ENCODE measurements at places on chromosomes 16 and 17.
A peak's percentile ranks its signal among the peaks of the same experiment; 100 is the strongest.

- no peak for DNase-seq
Measured at GRCh38 chr16:58264007-58264406, 30.8 kb downstream of the PRSS54 start.

GRCh38 chr16:48067388-48067787, 88.4 kb downstream of the ABCC12 start:
- no peak for DNase-seq

DNA sequence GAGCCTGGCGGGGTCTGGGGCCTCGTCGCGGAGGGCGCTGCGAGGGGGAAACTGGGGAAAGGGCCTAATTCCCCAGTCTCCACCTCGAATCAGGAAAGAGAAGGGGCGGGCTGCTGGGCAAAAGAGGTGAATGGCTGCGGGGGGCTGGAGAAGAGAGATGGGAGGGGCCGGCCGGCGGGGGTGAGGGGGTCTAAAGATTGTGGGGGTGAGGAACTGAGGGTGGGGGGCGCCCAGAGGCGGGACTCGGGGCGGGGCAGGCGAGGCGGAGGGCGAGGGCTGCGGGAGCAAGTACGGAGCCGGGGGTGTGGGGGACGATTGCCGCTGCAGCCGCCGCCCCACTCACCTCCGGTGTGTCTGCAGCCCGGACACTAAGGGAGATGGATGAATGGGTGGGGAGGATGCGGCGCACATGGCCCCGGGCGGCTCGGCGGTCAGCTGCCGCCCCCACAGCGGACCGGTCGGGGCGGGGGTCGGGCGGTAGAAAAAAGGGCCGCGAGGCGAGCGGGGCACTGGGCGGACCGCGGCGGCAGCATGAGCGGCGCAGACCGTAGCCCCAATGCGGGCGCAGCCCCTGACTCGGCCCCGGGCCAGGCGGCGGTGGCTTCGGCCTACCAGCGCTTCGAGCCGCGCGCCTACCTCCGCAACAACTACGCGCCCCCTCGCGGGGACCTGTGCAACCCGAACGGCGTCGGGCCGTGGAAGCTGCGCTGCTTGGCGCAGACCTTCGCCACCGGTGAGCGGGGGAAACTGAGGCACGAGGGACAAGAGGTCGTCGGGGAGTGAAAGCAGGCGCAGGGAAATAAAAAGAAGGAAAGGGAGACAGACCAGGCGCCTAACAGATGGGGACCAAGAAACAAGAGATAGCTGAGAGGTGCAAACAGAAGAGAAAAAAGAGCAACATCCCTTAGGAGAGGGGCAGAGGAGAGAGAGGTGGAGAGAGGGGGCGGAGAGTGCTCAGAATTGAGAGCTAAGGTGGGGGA, at the start of gene PNMT:
PNMT (plus strand) TSS at position 509 of the 980 bp plus-strand sequence; CDS start at position 532, 23 bp downstream.
- no peak for DNase-seq

- no peak for DNase-seq
Measured at GRCh38 chr17:52024300-52024870, 134.1 kb downstream of the CA10 start.

DNA sequence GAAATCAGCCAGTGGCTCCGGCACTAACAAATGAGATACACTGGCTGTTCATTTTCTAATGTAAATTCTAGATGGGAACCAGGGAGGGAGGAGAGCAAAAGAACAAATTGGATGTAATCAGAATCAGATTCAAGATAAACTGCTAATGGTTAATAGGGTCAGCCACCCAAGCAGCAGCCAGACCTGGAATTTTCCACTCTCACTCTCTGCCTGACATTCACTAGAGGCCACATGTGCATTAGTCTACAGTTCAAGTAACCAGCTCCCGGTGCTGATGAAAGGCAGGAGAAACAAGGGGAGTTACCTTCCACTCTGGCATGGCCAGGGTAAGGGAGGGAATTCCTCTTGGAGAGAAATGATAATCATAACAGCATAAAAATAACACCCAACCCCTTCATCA, 597.7 kb downstream of the TOX3 start:
- no peak for DNase-seq

GRCh38 chr17:47159315-47159714, 29.8 kb downstream of the CDC27 start:
- DNase-seq: no peak

DNA sequence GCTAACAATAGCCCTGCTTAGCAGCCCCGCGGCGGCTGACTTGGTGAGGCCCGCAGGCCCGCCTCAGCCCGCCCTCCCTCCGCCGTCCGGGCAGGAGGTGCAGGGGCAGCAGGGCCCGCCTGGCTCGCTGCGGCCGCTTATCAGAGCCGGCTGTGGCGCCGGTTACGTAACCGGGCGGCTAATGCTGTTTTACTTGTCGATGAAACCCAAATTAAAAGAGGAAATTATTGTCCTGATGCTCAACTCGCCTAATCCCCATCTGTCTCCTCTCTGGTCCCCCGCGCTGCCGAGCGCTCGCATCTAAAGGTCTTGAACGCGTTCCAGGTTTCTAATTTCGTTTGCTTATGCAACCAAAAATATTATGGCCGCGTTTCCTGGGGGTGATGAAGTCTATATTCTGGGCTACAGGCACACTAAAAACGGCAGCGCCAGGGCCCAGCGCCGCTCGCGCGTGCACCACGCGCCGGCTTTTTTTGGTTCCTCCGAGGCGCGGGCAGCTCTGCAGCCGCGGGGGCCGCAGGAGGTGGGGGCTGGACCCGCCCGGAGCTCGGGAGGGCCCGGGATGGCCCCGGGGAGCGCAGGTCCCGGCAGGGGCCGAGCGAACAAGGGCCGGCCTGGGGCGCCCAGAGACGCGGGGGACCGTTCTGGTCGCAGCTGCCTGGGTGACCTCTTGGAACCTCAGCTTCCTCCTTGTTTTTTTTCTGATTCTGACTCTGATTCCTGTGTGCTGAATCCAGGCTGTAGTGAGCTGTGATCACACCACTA, 65.2 kb upstream of the TOB1 start:
- DNase-seq: peak; percentile 55

Measured in AG09319 (cell line).